ENCODE measurements at places on chromosomes 4 and X.

DNA sequence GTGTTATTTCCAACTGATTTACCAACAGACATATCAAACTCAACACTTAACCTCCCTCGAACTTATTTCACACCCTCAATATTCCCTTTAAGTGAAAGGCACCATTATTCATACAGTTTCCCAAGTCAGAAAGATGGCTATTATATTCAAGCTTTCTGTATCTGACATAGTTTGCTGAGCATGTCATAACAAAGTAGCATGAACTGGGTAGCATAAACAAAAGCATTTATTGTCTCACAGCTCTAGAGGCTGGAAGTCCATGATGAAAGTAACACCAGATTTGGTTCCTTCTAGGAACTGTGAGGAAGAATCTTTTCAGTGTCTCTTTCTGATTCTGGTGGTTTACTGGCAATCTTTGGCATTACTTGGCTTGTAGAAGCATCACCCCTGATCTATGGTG lies 1388.6 kb downstream of the TECRL start:
- DNase-seq = no peak

DNA sequence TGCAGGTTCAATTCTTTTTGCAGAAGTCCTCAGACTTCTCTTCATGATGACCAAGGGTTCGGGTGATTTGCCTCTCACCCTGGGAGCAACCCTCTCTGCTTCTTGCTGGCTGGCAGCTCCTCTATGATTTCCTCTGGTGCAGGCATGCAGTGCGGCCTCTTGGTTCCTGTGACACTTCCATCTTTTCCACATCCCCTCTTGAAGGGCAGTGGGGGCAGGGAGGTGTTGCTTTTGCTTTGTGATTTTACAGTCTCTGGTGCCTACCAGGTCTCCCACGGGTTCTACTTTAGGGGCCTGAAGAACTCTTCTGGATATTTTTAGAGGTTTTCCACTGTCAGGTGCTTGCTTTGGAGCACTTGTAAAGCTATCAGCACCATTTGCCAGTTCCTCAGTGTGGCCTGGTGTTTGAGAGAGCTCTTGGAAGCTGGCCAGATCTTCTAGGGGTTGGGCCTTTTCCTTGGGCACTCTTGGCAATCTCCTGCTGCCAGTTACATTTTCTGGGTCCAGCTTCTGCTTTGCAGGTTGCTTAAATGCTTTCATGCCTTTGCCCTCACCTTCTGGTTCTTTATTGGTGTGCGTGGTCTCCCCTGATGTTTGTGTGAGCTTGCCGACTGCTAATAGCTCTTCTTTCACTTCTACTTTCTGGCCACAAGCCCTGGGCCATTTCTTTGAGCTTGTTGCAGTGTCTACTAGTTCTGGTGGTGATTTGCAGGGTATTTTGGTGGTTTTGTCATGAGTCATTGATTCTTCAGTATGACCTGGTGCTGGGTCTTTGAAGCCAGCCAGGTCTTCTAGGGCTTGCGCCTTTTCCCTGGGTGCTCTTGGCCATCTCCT lies 11.5 kb upstream of the CHST7 start:
- no peak for DNase-seq

DNA sequence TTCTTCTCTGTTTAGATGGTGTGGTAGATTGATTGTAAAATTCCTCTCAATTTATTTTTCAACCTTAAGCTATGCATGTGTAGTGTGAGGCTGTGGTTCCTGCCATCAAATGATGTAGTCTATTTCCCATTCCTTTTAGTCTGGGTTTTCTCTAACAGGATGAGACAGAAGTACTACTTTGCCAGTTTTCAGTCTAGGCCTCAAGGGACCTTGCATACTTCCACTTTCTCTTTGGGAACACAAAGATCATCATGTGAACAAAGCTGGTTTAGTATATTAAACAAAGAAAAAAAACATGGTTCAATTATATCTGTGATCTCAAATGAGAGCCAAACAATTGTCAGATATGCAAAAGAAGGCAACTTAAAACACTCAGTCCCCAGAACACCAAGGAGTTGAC lies 1284.0 kb downstream of the RAPGEF2 start:
- DNase-seq = no peak

- no peak for DNase-seq
Observed at GRCh38 chr4:33071535-33071934, 2351.4 kb downstream of the PCDH7 start.

GRCh38 chr4:189136462-189136861 lies 804.2 kb upstream of the FRG1 start:
- DNase-seq = no peak

GRCh38 chr4:89660444-89661172 lies 176.4 kb downstream of the SNCA start:
- no peak for DNase-seq

DNA sequence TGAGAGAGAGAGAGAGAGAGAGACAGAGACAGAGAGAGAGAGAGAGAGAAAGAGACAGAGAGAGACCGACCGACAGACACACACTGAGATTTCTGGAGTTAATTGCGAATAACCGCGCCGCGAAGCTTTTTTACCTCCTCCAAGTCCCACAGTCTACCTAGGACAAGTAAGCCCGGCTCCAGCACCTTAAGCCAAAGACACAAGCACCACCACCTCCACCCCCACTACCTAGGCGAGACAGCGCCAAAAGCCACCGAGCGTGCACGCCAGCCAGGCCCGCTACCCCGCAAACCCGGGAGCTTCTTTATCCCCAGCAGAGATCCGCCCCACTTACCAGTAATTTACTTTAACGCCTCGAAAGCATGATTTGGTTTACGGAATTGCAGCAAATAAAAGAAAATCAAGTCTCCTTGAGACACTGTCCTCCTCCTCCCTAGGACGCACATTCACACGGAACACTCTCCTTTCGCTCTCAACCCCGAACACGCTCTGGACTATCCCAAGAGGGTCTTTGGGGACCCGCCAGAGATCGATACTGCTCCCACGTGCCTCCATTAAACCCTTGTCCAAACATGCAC lies 649.6 kb upstream of the DIPK2B start:
- peak; percentile 27 for DNase-seq

DNA sequence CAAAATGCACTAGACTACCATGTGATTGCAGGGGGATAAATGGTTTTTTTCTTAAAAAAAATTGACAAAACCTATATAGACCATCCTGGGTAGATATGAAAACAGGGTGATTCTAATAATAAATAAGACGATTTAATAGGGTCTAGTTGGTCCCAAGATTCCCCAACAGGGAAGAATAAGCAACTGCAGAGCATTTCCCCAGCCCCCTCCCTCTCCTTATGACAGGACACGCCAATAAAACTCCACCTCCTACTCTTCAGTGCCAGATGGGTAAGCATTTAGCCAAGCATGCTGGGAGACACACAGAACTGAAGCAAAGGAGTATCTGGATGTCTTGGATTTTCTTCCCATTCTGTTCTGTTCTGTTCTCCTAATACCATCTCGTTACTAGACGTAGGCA lies at the start of gene BRS3:
TSS of gene BRS3 (plus strand) at position 301 of the 400 bp plus-strand sequence. CDS start 168 bp downstream, outside the sequence.
- DNase-seq = no peak

- no peak for DNase-seq
Observed at GRCh38 chr4:142615324-142615665, 230.8 kb downstream of the INPP4B start.

DNA sequence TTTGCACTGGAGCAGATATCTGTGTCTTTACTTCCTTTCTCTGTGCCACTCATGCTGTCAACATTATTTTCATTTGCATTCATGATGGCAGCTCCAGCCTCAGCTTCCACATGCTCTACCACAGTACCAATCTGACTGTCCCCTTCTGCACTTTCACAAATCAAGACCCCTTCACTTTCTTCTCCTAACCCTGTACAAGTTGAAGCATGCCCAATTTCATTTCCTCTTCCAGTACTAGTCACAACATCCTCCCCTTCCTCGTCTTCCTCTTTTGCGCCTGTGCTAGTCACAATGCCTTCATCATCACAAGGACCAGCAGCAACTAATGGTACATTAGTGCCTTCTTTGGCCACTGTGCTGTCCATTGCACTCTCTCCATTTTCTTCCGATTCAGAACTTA lies 26.5 kb downstream of the BOD1L1 start:
- DNase-seq = no peak

DNA sequence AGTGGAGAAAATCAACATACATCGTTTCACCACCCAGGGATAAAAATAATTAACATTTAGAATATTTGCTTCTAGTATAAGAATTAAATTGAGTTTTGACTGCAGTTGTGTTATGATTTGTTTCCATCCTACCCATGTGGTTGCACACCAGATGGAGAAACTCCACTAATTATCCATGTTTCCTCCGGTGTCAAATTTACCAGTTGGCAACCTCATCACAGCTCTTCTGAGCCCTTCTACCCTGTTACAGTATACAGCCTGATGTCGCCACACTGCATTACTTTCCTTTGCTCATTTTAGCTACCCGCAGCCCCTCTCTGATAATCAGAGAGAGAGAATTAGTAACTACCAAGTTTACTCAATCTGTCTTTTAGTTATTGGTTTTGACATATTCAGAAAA lies 411.2 kb downstream of the DTHD1 start:
- DNase-seq = no peak

DNA sequence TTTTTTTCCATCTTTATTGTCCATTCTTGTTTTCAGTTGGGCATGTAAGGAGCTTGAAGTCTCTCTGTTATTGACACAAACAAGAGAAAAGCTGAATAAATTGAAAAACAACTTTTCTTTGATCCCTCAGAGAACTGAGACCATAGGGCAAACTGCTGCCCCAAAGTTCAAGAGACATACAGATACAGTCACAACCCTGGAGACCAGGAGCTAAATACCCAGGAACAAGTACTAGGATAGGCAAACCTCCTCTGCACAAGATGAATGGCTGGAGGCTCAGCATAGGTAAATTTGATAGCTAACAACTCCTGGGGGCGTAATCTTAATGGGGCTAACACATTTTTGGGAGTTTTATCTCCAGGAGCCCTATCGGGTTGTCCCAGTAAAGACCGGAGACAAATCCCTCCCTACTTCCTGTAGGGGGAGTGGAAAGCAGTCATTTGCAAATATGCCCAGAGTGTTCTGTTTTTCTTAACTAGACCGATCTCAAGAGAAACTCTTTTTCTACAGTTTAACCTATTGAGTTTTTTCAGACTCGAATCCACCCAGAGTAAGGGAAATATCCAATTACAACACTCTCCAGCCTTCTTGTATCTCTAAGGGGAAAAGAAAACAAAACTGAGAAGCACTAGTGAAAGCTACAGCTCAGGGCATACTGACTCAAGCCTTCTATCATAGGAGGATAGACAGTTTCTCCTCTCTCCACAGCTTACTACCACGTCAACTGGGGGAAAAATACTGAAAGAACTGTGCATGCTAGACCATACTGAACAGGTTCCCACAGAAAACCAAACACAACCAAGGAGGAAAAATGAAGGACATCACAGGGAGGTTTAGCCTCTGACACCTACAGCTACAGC lies 23.1 kb downstream of the MAGEA8 start:
- peak; percentile 18 for DNase-seq

DNA sequence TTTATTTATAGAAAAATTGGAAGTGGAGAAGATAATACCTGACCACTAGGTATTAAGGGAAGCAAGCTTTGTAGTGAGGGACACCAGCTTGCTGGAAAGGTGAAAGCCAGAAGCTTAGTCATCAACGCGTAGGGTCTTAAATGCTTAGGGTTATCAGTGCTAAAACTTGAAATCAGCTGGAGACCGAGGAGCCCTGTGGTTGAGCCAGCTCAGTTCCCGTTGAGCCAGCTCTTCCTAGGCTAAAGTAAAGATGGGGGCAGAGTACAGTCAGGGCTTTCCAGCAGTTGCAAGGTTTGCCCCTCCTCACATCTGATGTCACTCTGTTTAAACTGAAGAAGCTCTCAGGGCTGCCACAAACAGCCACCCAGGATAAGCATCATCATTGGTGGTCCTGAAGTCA lies 240.7 kb downstream of the DCLK2 start:
- no peak for DNase-seq

DNA sequence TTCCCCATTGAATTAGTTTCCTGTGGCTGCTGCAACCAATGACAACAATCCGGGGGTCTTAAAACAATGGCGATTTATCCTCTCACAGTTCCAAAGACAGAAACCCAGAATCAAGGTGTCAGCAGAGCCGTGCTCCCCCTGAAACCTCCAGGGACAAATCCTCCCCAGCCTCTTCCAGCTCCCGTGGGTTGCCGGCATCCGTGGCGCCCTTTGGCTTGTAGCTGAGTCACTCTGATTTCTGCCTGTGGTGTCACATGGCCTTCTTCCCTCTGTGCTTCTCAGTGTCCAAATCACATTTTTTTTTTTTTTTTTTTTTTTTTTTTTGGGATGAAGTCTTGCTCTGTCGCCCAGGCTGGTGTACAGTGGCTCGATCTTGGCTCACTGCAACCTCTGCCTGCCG lies 64.5 kb upstream of the STX18 start:
- DNase-seq = no peak

DNA sequence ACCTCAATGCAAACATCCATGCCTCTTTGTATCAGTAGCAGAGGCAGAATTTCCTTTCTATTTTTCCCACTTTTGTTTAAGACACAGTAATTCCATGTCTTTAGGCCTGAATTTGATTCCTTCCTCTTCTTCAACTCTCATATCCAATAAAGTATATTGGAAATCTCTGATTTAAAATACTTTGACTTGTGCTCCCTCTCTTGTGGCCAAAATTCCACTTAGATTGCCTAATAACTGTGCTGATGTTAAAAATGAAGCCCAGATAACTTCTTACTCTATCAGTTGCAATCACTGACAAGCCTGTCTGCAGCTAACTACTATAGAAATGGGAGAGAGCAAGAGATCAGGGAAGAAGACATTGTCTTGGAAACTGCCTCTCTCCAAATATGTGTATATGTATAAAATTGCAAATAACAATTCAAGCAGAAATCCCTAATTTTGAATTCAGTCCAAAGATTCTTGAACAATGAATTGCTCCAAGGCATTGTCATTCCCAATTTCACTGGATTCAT lies 163.5 kb upstream of the SPIN4 start:
- DNase-seq = no peak

- no peak for DNase-seq
Observed at GRCh38 chr4:74613266-74613665, 168.3 kb downstream of the AREG start.

DNA sequence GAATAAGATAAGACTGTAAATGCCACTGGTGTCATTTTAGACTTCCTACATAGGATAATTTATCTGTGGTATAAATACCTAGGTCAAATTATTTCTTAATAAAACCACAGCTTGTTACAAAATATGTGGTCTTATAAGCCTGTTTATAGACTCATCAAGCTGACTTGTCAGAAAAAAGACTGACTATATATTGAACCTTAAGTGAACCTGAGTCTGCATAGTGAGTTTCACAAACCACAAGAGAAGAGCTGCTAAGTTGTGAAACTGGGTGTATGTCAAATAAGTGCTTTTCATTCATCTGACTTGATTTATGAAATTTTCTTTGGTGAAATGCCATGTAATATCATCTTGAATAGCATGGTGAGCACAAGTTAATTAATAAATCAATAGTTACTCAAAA lies 48.4 kb upstream of the TMPRSS11A start:
- DNase-seq = no peak

- DNase-seq = peak; percentile 75
Observed at GRCh38 chr4:112938461-112939058, 110.9 kb upstream of the ANK2 start.

DNA sequence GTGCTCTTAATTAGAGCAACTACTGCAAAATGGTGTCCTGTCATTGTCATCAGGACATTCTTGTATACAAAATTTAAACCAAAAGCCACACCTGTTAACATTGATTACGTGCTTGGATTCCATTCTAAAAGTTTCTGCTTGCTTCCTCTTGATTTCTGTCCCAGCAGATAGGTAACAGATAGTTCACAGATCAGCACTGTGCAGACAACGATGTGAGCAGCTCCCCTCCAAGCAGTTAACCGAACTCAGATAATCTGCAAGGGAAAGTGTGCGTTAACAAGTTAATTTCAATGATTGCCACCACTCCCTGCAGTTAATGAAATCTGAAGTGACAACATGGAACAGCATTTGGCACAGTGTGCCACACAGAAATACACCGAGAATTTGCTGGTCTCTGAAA lies 54.4 kb upstream of the RELL1 start:
- no peak for DNase-seq

- peak; percentile 85 for DNase-seq
Observed at GRCh38 chrX:48957477-48957826, at the start of gene OTUD5. TSS of gene OTUD5 (minus strand) at chrX:48957607. CDS start at chrX:48957570, 37 bp downstream.
